A172 (cell line): ENCODE measurements at places on chromosomes 12 and 14.

- peak; percentile 48 for DNase-seq
These were observed 236.2 kb upstream of the KRR1 start for GRCh38 chr12:75747572-75748021.

GRCh38 chr14:57493467-57494181, at the start of gene CCDC198:
Gene CCDC198, minus strand, starts transcription at chr14:57493857. Its CDS starts 142 bp downstream, at chr14:57493715.
- DNase-seq: no peak

DNA sequence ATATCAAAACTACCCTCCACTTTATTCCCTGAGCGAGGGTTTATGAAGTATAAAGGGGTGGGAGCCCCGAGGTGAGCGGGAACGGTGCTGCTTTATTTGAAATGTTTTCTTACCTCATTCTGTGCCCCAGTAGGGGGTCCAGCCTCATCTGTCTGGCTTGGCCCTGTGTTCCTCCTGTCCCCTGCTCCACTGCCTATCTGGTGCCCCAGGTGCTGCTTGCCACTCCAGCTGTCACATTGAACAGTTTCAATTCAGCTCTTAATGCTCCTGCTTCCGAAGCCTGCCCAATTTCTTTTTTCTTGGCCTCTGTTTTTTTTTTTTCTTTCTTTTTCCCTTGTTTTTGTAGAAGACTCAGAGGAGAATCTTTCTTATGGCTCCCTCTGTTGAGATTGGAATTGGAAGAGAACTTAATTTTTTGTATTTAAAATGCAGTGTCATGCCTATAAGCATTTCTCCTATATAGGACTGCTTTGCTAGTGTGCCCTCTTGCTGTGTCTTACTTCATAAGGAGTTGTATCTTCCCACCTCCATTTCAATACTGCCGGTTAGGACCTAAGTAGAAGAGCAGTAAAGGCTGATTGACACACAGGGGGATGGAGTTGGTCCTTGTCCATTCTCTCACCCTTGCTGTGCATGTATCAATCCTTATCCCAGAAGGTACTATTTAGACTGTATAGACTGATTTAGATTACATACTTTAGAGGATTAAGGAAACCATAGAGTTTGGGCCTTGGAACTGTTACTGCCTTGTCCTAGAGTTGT, 2.3 kb downstream of the ATXN7L3B start:
- DNase-seq: no peak

DNA sequence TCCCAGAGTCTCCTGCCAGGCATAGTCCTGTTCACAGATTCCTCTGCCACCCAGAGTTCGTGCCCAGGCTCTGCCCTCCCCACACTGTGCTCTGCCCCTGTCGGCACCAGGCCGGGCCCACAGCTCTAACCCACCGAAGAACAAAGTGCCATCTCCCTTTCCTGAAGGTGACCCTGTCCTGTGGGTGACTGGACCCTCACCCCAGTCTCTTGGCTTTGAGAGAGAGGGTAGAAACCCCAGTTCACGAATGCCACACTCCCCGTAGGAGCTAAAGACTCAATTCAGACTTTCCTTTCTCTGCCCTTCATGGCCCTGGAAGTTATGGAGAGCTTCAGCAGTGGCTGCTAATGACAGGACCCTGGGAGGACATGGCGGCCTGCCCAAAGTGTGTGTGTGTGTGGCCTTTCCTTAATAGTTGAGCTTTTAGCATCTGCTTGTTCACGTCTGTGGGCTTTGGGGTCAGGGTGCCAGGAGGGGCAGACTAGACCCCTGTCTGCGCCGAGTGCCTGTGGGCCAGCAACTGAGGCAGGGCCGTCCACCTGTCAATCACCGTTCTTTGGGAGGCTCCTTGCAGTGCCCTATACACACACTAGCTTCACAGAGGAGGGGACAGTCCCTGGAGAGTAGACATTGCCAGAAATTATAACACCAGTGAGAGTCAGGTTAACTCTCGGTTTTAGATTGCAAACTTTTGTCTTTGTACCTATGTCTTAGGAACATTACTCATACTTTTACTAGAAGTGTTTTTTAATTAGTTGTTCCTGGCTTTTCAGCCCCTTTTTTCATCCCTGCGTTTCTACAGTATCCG, 84.6 kb upstream of the DYNC1H1 start:
- DNase-seq: no peak

GRCh38 chr12:2372735-2373134, 319.9 kb downstream of the CACNA1C start:
- DNase-seq: no peak

DNA sequence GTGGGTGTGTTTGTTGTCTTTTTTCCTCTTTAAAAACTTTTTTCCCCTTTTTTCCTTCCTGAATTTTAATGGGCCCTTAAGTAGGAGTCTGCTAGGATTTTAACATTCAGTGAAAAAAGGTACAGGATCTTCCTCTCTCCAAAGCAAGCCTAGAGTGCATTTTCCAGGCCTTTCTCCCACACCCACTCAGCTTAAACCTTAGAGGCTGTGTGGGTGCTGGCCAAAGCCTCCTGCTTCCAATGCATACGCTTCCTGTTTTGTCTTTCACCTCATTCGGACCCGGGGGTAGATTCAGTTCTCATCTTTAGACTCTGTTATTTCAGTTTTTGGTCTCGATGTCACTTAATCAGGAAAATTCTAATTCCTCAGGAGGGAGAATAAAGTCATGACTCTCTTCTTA, 51.2 kb downstream of the TMEM30B start:
- DNase-seq: no peak

DNA sequence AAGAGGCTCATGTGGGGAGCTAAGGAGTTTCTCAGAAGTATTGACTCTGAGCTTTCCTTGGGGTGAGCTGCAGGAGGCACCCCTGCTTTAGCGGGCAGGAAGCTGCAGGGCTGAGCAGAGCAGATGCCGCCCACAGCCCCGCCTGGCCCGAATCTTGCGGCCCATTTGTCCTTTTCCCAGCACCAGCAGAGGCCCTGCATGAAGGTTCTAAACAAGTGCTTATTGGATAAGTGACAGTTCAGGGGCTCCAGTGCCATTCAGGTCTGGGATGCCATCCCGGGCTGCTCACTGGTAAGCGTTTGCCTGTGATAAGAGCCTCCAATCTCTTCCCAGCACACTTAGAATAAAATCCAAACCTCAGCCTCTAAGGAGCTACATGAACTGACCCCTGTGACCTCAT, 11.4 kb downstream of the RILPL1 start:
- DNase-seq: no peak

- DNase-seq: no peak
These were observed 59.8 kb downstream of the PLEKHG3 start for GRCh38 chr14:64763801-64764621.

DNA sequence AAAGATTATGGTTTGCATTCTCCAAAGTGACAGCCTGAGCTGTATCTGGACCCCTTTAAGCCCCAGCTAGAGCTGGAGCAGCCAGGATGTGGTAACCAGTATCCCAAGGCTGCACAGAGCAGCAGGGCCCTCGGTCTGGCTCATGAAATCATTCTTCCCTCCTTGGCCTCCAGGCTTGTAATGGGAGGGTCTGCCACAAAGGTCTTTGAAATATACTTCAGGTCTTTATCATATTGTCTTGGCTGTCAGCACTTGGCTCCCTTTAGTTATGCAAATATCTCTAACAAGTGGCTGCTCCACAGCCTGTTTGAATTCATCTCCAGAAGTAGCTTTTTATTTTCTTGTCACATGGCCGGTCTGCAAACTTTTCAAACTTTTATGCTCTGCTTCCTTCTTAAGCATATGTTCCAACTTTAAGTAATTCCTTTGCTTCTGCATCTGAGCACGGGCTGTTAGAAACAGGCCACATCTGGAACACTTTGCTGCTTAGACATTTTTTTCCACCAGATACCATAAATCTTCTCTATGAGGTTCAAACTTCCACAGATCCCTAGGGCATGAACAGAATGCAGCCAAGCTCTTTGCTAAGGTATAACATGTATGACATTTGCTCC, 663.4 kb upstream of the MIS18BP1 start:
- no peak for DNase-seq

DNA sequence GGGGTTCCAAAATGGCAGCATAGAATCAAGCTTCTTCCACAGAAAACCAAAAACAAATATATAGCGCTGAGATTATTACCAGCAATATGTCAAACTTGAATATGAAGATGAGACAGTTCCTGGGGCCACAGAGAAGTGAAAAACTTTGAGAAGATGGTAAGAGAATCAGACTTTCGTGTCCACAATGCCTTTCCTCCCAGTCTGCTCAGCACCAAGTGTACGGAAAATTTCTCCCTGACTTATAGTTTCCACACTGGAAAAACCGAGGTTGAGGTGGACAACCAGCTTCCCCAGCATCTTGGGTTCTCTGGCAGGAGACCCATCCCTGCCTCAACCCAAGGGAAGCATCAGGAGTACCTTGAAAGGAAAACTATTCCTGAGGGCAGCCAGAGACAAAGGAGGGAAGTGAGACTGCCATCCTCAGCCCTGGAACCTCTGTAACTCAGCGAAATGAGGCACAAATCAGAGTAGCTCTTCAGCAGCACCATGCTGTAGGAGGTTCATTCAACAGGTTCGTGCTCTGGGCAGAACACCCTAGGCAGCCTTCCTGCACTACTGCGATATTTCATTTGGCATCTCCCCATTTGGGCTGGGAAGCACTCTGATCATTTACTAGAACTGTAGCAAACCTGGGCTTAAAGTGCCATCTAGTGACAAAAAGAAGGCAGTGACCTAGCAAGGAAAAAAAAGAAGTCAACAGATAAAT, 52.4 kb upstream of the CAPRIN2 start:
- peak; percentile 74 for DNase-seq

DNA sequence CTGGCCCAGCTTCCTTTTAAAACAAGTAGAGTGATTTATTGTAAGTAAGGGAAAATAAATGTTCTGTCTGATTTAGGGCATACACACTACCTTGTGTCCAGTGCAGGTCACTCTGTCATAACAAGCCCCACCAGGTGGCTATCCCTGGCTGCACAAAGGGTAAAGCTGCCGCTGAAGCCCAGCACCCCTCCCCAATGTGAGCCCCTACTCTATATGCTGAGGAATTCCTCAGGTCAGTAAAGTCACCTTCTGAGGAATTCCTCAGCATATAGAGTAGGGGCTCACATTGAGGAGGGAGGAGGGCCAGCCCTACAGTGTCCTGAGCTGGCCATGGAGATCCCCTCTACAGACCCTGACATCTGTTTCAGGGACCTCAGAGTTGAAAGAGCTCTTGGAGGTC, 67.2 kb downstream of the TBC1D30 start:
- DNase-seq: no peak

- DNase-seq: no peak
These were observed 16.4 kb upstream of the PRIMA1 start for GRCh38 chr14:93804654-93805053.

DNA sequence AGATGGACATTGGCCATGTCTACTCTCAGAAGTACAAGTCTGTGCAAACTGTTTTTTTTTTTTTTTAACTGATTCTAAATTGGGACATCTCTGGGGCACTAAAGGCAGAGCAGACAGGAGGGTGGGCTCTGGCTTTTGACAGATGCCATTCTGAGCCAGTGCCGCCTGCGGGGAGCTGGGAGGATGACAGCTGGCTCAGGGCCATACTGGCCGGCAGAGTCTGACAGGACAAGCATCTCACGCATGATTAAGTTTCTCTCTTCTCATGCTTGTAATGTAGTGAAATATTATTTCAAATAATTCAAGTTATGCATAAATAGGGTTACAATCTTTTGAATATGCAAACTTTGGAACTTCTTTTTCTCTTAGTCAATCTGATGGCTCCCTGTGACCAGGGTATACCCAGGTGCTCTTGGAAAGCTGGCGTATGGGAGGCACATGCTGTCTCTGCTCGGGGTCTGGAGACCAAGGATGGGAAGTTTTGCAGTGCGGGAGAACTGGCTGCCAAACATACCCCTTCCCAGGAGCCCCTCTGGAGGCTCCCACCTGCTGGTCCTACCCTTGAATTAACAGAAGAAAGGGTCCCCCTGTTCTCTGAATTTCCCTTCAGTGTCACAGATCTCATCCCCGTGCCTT, 7.6 kb downstream of the CDCA4 start:
- DNase-seq: no peak

- no peak for DNase-seq
These were observed 27.9 kb downstream of the IRF2BPL start for GRCh38 chr14:77000340-77001270.

GRCh38 chr12:108633534-108634248, at the start of gene SELPLG:
Gene SELPLG, minus strand, starts transcription at chr12:108633894. Its CDS starts 9,587 bp downstream, at chr12:108624307.
- no peak for DNase-seq

DNA sequence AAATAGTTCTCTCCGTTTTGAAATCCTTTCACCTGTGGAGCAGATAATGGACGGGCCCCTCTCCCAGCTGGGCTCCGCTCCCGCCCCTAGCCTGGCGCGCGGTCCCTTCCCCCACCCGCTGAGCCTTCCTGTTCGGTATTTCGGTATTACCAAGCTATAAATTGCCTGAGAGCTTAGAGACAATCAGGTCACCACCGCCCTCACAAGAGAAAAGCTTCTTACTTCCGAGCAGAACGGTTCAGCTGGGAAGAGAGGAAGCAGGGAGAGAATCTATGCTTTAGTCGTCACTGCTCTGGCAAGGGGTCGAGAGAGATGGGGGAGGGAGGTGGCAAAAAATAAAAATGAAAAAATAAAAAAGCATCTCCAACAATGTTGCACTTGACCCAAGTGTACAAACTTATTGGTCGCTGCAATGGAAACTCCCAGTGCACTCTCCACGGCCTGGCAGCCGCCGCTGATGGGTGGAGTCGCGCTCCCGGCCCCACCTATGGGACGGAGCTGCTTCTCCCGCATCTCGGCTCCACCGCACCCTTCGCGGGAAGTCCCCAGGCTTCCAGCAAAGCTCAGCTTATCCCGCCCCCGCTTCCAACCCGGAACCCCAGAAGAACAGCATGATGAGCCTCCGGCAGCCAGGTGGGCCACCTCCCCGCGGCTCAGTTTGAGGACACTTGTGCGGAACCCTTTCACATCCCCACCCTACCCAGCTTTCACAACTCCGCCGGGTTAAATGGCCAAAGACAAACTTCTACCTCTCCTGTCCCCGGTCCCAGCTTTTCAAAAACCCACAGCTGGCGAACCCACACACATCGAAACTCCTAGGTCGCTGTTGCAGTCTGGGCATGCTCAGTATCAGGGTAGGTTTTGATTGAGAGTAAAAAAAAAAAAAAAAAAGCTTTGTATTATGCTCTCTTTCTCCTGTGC, 832 bp upstream of the SYT1 start:
- peak; percentile 65 for DNase-seq

DNA sequence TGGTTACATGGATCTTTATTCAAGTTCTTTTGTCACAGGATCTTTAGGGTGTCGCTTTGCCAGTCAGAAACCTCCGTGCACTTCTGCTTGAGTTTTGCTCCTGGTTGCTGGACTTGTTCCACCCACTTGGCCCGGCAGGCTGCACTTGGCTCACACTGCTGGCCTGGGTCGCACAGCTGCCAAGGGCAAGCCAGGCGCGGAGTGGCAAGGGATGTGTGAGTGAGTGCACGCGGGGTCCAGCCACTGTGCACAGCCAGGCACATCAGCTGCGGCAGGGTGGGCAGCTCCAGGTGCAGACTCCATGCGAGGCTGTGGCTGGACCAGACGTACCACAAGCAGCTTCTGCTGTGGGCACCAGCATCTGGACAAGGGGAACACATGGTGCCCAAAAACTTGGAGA, 76.6 kb downstream of the DERA start:
- DNase-seq: no peak

- no peak for DNase-seq
These were observed 72.4 kb downstream of the HECTD4 start for GRCh38 chr12:112309797-112310196.

- DNase-seq: no peak
These were observed 3.4 kb downstream of the HSD17B6 start for GRCh38 chr12:56766535-56766934.
